ENCODE measurements at places on chromosomes 5 and 9. TPM values are rescaled to one million over a fixed set of nuclear protein-coding genes. Genes with fewer than 3 reads are reported as not detected.

FBXW2 gene
- 70.2 TPM for total RNA-seq

FOXD4L4 gene
- total RNA-seq: 0.12 TPM

IL7R gene
- total RNA-seq: 169 TPM

SGCD gene
- not detected for total RNA-seq

CDH6 gene
- not detected for total RNA-seq

FGD3 gene
- total RNA-seq: 47.7 TPM

PCDHA9 gene
- total RNA-seq: not detected

IER5L gene
- total RNA-seq: 1.3 TPM

ISL1 gene
- total RNA-seq: not detected

SELENOP gene
- not detected for total RNA-seq

HRH2 gene
- 11.6 TPM for total RNA-seq

CTXN3 gene
- total RNA-seq: not detected

All from activated CD4-positive, alpha-beta memory T cell treated with anti-CD3 and anti-CD28 coated beads for 36 hours (primary cell).